ENCODE measurements at places on chromosomes 3 and 15. TPM values are rescaled to one million over a fixed set of nuclear protein-coding genes. Genes with fewer than 3 reads are reported as not detected.

DNA sequence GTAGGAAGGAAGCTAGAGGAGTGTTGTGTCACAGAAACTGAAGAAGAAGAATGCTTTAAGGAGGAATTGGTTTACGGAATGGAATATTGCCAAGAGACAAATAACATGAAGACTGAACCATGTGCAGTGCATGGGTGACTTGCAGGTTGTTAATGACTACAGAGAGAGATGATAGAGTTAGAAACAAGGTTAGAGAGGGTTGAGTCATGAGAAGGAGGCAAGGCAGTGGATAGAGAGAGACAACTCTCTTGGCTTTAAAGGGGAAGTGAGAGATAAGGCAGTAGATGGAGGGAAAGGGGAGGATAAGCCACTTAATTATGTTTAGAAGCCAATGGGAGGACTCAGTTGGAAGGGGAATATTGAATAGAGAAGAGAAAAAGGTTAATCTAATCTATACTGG lies 119.3 kb upstream of the CCNL1 start:
- DNase-seq = no peak

GRCh38 chr3:32106929-32107362 lies 526 bp downstream of the GPD1L start:
- DNase-seq = peak; percentile 66

GRCh38 chr3:118966700-118967099 lies 67.9 kb downstream of the IGSF11 start:
- no peak for DNase-seq

DNA sequence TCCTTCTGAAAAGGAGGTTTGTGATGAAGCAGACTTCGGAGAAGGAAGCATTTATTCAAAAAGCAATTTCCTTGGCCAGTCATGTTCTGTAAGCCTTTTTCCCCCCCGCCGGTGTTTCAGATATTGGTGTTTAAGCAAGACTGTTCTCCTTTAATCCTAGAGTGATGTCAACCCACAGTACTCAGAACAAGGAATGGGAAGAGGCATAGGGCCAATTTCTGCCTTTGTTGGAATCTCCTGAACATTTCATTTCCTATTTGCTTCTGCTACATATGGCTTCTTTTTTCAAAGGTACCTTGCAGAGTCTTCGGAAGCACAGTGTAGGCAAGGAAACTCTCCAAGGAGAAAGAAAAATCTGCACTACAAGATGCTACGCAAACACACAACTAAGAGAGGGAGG lies 713.1 kb upstream of the CFAP20DC start:
- DNase-seq = no peak

DNA sequence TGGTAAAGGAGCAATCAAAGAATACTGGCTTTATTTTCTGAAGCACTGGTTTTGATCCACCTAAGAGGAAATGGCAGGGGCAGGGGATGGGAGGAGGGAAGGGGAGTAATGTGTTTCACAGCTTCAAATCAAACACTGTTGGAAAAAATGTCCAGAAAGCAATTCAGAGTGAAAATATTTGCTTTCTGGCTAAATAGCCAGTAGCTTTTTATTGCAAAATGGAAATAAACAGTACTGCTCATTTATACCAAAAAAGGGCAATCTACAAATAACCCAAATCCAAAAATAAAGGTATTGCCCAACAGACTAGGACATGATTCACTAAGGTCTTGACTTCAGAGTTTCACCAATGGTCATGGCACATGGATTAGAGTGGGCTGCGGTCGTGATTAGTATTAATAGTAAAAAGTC lies 279.3 kb upstream of the THBS1 start:
- DNase-seq = no peak

DNA sequence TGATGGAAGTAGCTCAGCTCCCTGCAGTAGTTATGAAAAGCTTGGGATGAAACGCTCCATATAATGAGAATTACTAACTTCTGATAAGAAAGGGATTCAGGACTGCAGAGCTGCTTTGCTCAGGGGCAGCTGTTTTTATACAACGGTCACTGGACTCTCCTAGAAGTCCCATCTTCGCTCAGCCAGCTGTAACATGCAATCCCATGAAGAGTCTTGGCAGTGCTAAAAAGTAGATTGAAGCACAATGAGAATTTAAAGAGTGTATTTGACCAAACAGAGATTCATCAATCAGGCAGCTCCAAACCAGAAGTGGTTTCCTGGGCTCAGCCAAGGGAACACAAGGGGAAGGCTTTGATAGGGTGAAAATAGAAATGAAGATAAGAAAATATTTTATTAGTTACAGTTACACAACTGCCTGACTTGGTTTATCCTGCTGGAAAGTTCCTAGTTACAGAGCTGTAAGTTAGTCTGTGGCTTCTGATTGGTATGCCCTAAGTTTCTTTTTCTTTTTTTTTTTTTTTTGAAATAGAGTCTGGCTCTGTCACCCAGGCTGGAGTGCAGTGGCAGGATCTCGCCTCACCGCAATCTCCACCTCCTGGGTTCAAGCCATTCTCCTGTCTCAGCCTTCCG lies 24.1 kb downstream of the SIDT1 start:
- DNase-seq = no peak

GRCh38 chr15:69338535-69339213 lies 40.0 kb downstream of the PAQR5 start:
- DNase-seq = no peak

- DNase-seq = no peak
These were observed 89.7 kb downstream of the CRTC3 start for GRCh38 chr15:90619468-90619867.

GRCh38 chr3:21017115-21017852 lies 733.7 kb downstream of the ZNF385D start:
- no peak for DNase-seq

- no peak for DNase-seq
These were observed 129.2 kb upstream of the SKOR1 start for GRCh38 chr15:67696087-67696486.

DNA sequence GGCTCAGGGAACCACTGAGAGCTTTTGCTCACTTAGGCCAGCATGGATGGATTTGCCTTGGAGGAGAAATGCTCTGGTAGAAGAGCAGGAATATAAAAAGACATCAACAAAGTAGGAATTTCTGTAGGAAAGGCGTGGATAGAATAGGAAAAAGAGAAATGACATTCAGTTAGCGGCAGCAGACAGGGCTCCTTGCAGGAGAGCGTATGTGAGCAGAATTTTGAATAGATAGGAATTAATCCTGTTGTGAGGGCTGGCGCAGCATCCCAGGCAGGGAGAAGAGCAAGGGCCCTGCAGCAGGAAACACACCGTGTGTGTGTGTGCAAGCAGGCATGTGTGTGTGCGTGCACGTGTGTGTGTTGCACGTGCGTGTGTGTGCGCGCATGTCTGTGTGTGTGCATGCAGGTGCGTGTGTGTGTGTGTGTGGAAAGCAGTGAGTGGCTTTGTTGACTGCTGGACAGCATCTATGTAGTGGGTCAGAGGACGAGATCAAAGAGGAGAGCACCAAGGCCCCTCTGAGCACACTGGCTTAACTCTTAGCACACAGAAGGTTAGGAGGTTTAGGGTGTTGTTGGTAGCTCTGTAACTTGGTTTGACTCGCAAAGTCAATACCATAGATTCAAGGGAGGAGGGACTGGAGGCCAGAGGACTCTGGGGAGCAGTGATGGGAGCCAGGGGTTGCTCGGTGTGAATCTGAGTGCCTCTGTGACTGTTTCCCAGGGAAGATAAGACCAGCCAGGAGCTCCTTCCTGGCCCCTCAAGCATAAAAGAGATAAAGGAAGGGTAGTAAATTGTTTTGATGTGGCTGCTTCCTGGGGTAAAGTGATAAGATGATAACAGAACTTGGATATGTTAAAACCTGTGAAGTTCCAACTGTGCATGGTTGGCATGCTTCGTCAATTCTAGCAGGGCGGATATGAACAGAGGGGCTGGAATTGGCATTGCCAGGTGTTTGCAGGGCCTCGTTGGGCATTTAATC lies 639.5 kb downstream of the NR2F2 start:
- no peak for DNase-seq

DNA sequence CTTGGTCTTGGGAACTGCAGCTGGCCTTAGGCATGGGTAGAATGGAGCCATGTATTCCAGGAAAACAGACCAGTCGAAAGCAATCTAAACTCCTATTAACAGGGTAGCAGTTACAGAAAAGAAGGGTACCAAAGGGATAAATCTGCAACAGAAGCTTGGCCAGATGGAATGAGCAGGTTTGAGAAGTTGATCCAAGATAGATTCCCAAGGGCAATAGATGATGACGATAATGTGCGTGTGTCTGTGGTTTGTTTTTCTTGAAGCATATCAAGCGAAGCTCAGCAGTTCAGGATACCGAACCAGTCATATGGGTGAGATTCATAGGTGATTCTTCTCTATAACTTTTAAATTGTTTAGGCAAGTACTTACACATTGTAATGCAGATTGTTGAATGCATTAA lies 203.8 kb upstream of the SEMA6D start:
- DNase-seq = no peak

- DNase-seq = no peak
These were observed 464.4 kb downstream of the FOXP1 start for GRCh38 chr3:71119171-71119570.

DNA sequence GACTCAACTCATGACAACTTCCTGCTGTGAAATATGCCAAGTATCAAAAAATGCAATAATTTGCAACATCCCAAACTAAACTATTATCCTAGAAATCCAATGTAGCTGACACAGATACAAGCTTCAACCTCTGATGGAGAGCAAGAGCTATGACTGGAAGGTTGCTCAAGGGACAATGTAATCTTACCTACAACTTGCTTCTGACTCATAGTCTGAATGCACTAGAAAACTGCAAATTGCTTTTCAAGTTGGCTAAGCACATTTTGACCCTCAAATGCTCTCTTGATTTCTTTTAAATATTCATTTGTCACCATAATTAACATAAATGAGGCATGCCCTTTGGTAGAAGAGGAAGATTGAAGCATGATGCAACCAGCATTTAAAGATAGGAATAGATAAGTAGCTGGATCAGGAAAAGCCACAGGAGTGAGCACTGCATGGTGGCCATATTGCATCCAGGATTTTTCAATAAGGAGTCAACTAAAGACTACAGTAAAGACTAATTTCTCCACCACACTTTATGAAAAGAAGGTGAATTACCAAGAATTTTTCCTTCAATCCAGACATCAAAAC lies 630.8 kb upstream of the GBE1 start:
- no peak for DNase-seq

DNA sequence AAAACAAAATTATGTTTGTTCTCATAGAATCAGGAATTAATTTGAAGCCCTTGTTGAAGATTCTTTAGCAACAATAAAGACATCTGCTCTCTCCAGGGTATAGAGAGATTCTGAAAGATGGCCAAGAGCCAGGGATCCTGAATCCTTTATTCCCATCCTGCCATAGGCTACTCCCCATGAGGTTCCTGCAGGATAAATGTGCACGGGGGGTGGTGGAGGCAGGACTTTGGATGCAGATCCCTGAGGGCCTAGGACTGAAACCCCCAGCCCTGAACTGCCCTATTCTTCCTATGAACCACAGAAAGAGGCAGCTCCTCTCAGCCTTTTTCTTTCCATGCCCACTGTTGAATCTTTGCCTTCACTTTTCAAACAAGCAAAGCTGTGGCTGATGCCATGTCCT lies 17.1 kb downstream of the TMEM108 start:
- no peak for DNase-seq

- no peak for DNase-seq
These were observed 35.4 kb downstream of the SLC28A2 start for GRCh38 chr15:45287390-45287956.

GRCh38 chr3:43773273-43774094 lies 82.7 kb downstream of the ABHD5 start:
- DNase-seq = no peak

DNA sequence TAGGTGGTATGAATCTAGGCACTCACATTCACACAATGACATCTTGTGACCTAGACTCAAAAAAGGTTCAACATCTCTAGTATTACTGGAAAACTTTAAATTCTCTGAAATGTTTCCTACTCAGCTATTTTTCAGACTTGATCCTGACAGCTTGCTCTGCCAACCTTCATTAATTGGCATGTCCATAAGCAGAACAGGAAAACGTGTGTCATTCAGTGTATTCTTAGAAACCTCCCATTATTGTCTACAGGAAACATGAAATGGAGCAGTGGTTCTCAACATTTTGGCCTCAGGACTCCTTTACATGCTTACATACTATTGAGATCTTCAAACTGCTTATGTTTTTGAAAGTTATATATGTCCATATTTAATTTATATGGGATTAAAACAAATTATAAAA lies 363.2 kb downstream of the NAALADL2 start:
- DNase-seq = no peak

DNA sequence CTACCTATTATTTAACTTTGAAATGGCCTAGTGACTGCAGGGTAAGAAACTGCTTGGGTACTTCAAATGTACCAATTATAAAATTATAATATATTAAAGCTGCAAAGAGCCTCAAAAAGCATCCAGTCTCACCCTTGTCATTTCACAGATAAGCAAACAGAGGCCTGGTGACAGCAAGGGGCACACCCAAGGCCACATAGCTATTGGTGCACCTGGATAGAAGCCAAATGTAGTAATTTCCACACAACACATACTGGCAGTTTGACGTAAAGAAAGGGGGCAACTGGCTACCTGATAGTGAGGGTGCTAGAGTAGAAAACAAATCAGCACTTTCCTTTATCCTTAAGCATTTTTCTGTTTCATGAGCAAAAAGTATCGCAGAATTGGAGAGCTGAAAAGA lies 51.1 kb downstream of the IFT57 start:
- no peak for DNase-seq

DNA sequence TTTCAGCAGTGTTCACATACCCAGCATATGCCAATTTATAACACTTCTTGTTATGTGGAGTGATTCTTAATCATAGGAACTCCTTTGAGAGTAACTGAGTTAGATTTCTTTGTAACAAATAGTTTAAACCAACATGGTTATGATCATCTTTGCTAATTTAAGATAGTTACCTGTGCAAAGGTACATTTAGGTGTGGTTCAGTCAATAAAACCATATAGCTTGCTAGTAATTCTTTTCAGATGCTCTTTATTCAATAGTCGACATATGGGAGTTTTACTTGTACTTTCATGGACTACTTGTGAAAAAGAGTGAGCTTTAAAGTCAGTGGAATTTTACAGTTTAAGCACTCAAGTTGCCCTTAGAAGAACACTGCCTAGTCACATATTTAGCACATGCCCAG lies 5.2 kb downstream of the DNAJC13 start:
- DNase-seq = no peak

DNA sequence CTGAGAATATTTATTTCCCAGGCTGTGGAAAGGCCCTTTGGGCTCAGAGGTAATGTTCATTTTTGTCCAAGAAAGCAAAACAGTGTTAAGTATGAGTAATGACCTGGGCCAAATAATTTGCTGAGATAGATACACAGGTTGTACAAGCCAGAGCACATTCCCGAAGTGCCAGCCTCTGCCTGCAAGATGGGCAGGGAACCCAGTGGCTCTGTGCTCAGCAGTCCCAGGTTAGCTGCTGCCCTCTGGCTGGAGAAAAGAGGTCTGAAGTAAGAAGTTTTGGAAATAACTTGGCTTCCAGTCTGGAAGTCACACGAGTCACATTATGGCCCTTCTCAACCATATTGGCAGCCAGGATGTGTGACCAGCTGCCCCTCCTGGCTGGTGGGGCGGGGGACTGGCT lies 20.2 kb downstream of the MYZAP start:
- DNase-seq = peak; percentile 77

The CYP11A1 gene
- total RNA-seq = 1.7 TPM

The PXK gene
- total RNA-seq = 49.9 TPM

The LRRN1 gene
- total RNA-seq = 0.16 TPM

The VEPH1 gene
- total RNA-seq = not detected

The MYEF2 gene
- total RNA-seq = 80.4 TPM

The FSTL1 gene
- total RNA-seq = 345 TPM

The PLSCR5 gene
- total RNA-seq = not detected

The PPM1L gene
- 33.2 TPM for total RNA-seq

The ISG20 gene
- 1.9 TPM for total RNA-seq

The DUOXA2 gene
- total RNA-seq = not detected

The SQOR gene
- total RNA-seq = 60.4 TPM

The COL6A5 gene
- total RNA-seq = not detected

The AADAC gene
- not detected for total RNA-seq

The AHSG gene
- total RNA-seq = not detected
